ENCODE measurements at places on chromosomes 1 and 21. TPM values are rescaled to one million over a fixed set of nuclear protein-coding genes. Genes with fewer than 3 reads are reported as not detected.
A peak's percentile ranks its signal among the peaks of the same experiment; 100 is the strongest.

DNA sequence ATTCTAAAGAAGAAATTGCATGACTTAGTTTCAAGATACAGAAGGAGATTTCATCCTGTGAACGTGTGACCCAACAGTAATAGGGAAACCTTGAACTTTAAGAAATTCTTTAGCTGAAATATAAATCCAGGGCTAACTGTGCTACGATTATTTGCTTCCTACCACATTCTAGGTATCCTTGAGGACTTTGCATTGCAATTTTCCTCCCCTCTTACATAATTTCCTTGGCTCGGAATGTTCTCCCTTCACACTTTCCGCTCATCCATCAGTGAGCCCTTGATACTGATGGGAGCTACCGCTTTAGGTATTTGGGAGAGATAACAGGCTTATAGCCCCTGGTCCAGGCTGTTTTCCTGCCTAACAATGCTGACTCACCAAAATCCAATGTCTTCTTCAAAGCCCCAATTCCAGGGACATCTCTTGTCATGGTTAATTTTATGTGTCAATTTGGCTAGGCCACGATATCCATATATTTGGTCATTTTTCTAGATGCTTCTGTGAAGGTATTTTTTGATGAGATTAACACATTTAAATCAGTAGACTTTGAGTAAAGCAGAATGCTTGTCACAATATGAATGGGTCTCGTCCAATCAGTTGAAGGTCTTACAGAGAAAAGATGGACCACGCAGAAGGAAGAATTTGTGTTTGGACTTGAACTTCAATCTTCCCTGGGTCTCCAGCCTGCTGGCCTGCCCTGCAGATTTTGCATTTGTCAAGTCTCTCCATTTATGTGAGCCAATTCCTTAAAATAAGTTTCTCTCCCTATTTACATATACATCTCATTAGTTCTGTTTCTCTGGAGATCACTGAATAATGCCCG lies 121.2 kb downstream of the PTPN14 start:
- no peak for DNase-seq

- no peak for DNase-seq
Measured at GRCh38 chr1:53799141-53799540, 39.0 kb downstream of the NDC1 start.

GRCh38 chr21:26801498-26801897 lies 43.7 kb downstream of the ADAMTS1 start:
- DNase-seq = no peak

DNA sequence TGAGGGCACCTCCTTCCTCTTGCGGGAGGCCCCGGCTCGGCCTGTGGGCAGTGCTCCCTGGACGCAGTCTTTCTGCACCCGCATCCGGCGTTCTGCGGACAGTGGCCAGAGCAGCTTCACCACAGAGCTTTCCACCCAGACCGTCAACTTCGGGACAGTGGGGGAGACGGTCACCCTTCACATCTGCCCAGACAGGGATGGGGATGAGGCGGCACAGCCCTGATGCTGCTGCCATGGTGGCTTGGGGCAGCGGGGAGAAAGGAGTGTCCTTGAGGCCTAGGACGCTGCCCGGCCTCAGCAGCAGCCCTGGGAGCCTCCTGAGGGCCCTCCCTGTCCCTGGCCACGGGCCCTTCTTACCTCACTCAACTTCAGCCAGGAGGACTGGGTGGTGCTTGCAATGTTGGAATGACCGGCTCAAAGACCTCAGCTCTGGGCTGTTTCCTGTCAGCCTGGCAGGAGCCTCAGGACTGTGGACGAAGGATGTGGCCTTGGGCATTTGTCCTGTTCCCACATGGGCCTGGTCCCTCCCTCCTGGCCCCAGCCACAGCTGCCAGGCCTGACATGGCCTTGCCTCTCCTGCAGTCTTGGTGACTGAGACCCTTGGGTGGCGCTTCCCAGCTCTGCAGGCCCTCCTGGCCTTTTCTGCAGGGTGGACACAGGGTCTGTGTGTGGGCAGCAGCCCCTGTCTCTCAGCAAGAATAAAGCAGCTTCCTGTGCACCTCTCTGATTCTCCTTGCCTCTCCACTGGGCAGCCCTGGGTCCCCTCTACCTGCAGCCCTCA lies 45.9 kb downstream of the TRIM11 start:
- DNase-seq = no peak

SH2D5 gene
- not detected for total RNA-seq

DNA sequence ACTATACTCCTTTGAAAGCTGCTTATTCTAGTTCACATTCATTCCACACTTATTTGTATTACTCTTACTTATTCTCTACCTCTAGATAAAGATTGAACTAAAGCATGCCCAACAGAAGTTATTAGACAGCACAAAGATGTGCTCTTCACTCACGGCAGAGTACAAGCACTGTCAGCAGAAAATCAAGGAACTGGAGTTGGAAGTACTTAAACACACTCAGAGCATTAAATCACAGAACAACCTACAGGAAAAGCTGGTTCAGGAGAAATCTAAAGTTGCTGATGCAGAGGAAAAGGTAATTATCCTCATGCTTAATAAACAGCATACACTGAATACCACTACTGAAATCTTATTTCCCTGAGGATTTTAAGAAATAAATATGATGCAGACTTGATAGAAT lies 81.3 kb upstream of the PPIH start:
- DNase-seq = no peak

DNA sequence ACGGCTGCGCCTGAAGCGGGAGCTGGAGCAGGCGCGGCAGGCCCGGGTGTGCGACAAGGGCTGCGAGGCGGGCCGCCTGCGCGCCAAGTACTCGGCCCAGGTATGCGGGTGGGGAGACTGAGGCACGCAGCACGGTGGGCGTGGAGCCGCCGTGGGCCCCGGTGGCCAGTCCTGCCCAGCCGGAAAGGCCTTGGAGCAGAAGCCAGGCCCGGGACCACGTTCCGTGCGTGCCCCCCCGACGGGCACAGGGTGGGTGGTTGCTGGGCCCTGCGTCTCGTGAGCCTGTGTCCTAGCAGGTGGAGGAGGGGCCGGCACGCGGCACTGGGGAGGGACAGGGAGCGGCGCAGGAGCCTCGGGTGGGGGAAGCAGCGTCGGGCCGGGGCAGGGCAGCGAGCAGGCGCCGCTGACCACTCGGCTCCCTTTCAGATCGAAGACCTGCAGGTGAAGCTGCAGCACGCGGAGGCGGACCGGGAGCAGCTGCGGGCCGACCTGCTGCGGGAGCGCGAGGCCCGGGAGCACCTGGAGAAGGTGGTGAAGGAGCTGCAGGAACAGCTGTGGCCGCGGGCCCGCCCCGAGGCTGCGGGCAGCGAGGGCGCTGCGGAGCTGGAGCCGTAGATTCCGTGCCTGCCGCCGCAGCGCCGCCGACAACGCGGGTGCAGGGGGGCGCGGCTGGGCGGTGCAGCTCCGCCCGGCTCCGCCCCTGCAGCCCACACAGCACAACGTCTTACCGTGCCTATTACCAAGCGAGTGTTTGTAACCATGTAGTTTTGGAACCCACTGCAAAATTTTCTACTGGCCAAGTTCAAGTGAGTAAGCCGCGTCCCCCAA lies 78.2 kb downstream of the SKI start:
- no peak for DNase-seq

GRCh38 chr1:37726751-37727585 lies 34.7 kb downstream of the CDCA8 start:
- DNase-seq = no peak

GRCh38 chr21:34704119-34704518 lies 35.3 kb downstream of the CLIC6 start:
- peak; percentile 38 for DNase-seq

CYP4Z1 gene
- total RNA-seq = 10.0 TPM

DNA sequence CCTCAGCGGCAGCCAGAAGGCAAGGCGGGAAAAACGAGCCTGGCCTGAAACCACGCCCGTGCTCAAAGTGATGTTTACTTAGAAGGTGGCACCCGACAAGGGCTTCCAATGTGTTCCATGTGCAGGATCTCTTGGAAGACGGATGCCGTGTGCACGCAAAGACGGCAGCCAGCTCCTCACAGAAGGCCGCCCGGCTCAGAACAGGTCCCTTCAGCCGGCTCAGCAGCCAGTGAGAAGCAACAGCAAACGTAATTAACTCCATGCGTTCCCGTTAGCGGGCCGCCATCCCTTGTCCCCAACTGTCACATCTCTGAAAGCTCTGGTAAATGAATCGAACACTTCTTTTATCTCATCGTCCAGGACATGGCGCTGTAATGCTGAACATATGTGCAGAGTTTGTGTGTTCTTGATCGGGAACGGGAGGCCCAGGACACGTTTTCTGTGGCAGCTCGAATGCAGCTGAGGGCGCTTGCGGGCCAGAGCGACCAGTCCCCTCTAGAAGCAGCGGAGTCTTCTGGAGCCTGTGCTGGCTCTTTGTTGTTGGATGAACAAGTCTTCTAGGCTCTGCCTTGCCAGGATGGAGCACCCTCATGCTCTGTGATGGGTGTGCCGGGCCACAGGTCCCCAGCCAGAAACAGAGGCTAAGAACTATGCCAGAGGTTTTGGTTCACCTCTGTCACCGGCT lies 94.6 kb upstream of the ARHGEF16 start:
- DNase-seq = no peak

- no peak for DNase-seq
Measured at GRCh38 chr1:13869172-13869797, 169.3 kb downstream of the PRDM2 start.

NMNAT2 gene
- 1.7 TPM for total RNA-seq

OR2L5 gene
- not detected for total RNA-seq

EVI5 gene
- 48.7 TPM for total RNA-seq

GRCh38 chr1:186492531-186493291 lies 31.8 kb upstream of the PDC start:
- no peak for DNase-seq

GOLT1A gene
- not detected for total RNA-seq

MX2 gene
- 17.5 TPM for total RNA-seq

DNA sequence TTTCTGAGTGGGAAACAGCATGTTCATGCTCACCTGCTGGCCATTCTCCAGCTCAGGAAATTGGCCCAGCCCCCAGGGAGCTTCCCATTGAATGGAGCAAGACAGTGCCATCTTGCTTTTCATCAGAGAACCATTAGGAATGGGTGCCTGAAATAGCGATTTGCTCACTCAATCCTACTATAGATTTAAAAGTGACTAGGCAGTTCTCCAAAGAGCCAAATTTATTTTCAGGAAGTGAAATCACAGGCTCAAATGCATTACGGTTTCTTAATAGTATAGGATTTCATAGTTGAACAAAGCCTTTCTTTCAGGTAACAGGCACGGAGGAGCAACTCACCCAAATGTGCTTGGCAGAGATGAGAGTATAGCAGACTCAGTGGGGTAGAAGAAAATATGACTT lies 272.1 kb downstream of the GRIK1 start:
- no peak for DNase-seq

GRCh38 chr1:153577624-153578051 lies 12.0 kb upstream of the S100A2 start:
- no peak for DNase-seq

DNA sequence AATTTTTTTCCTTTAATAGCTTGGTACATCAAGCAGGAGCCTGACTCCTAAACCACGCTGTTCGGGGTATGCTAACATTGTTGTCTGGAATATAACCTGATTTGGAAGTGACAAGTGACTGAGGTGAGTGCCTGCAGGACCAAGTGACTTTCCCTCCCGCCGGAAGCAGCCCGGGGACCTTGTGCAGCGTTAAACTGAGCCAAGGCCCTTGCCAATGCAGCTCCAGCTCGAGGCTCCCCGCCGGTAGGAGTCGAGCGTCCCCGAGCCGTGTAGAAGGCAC lies 716 bp upstream of the MTARC1 start:
- DNase-seq = no peak

TNFRSF4 gene
- total RNA-seq = 1.0 TPM

DNA sequence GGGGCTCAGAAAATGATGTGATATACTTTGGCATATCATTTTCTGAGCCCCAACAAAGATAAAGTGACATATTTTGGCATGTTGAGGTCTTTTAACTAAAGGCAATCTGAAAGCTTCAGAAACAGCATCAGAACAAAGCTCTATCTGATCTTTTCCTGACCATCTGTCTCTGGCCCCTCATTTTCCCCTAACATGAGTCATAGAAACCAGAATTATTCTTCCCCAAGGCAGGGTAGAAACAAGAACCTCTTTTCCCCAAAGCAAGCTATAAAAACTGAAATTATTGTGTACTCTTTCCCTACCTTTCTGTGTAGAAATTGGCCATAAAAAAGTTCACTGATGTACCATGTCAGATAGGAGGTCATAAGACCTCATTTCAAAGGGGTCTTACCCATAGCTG lies 48.7 kb upstream of the PLA2G4A start:
- no peak for DNase-seq

GJB3 gene
- 0.63 TPM for total RNA-seq

GRCh38 chr21:24470852-24471251 lies 1136.4 kb downstream of the MRPL39 start:
- no peak for DNase-seq

DNA sequence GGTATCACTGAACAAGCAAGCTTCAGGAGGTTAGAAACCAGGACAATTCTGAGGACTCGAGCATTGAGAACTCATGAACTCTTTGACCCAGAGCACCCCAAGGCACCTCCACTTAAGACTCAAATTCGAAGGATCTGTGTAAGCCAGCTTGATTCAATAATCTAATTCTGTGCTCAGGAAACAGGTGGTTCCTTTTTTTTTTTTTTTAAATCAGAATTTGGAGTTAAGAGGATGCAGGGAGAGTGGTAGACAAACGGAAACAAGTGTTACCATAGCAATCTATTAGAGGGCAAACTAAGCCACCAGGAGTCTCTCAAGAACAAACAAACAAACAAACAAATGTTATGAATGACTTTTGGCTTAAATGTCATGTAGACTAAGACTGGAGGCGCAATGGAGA lies 53.8 kb upstream of the DPH5 start:
- no peak for DNase-seq

OR2T29 gene
- not detected for total RNA-seq

DNA sequence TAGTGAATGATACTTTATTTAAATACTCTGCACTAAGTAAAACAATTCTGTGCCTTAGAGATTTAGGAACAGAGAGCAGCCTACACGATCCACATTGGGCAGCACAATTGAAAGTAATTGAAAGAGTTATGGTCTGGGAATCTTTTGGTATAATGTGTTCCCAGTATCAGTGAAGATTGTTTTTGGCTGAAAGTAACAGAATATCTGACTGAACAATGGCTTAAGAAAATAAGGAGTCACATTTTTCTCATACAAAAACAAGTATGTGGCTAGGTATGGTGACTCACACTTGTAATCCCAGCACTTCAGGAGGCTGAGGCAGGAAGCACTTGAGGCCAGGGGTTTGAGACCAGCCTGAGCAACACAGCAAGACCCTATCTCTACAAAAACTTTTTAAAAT lies 306.2 kb downstream of the NFIA start:
- DNase-seq = no peak

- DNase-seq = no peak
Measured at GRCh38 chr1:166603296-166603695, 236.0 kb upstream of the POGK start.

- no peak for DNase-seq
Measured at GRCh38 chr1:6911974-6912373, 126.7 kb downstream of the CAMTA1 start.

All from tibial nerve (tissue), 4 donors.